ENCODE measurements at places on chromosomes 6 and 20.

DNA sequence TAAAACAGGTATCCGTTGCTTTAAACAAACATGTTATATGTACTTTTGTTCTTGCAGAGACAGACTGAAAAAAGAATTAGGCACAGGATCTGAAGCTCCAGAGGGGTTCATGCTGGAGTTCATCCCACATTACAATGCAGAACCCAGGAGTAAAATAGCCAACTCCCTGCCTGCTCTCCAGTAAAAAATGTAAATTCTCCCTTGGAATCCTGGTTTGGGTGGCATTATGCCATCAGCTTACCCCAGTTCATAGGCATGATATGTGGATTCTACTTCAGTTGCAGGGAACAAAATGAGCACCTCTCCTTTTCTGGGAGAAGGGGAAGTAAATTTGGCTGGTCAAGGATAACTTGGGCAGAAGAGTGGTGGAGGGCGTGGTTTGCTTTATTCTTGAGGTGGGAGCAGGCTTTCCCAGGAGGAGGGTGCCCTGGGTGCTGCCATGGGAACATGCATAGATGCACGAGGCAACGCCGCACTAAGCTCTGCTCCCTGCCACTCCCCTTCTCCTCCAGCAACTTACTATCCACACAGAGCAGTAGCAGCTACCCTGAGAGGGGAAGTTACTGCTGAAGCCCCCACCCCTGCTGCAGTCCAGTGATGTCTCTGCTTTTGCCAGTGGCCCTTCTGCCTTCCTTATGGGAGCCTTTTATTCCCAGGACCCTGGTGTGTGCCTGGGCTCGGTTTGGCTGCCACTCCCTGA is 71.6 kb upstream of the GLP1R start:
- no peak for DNase-seq

GRCh38 chr20:50855498-50856474 is 60.9 kb downstream of the BCAS4 start:
- no peak for DNase-seq

DNA sequence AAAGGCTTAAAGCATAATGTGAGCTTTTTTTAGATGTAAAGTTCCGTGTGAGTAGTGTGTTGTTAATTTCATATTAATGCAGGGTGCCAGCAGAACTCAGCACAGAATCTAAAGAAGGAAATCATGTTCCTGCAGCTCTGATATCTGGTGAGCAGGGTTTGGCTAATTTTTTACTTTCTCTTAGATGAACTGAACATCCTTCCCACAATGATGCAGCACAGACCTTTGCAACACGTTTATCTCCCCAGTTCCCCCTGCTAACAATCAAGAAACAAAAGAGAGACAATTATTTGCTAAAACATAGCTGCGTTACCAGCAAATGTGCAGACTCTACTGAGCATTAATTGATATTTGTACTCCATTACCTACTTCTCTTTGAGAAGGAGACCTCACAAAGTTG is 39.1 kb upstream of the ATXN1 start:
- no peak for DNase-seq

- no peak for DNase-seq
These were observed 134.2 kb upstream of the LRFN2 start for GRCh38 chr6:40721271-40721952.

DNA sequence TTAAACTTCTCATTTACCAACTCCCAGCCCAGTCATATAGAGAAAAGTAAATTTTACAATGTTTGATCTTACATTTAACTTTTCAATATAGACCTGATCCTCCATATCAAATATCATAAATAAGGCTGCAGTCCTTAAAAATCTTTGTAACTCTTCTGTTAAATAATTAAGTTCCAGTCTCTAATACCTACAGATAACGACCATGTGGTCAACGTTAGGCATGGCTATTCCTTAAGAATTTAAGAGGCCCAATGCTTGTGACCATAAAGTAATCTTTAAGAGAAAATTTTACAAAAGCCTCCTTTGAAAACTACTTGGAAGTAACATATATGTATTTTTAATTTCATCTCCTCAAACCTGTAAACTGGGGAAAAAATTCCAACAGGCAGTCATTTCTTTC is 1.6 kb downstream of the FBXO5 start:
- DNase-seq = no peak

- no peak for DNase-seq
These were observed 17.5 kb downstream of the DNMT3B start for GRCh38 chr20:32779500-32780211.

- DNase-seq = no peak
These were observed 323.3 kb downstream of the CDH4 start for GRCh38 chr20:61575151-61575937.

GRCh38 chr20:25178563-25179438 is 16.7 kb upstream of the ENTPD6 start:
- DNase-seq = peak; percentile 58

DNA sequence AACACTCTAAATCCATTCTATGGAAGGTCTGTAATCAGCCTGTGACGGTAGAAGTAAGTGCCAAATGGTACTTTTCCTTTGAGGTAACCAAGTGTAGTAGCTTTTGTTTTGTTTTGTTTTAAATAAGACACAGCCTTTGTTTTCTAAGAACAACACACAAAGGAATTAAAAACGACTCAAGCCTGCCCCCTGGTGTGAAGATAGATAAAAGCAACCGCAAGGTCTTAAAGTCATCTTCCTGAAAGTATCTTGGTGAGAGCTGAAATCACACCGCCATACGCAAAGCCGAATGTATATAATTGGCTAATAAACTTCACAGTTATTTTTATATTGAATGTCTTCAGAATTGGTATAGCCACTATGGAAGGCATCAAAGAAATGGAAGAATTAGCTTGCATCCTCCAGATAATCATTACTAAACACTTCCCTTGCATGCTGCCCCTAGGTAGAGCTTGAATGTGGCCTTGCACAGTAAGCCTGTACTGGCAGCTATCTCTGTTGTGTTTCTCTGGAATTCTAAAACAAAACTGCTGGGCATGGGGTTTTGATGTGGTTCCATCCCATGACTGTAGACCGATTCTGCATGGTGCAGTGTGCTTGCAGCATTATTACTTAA is 95.6 kb downstream of the LAMP5 start:
- DNase-seq = peak; percentile 59

DNA sequence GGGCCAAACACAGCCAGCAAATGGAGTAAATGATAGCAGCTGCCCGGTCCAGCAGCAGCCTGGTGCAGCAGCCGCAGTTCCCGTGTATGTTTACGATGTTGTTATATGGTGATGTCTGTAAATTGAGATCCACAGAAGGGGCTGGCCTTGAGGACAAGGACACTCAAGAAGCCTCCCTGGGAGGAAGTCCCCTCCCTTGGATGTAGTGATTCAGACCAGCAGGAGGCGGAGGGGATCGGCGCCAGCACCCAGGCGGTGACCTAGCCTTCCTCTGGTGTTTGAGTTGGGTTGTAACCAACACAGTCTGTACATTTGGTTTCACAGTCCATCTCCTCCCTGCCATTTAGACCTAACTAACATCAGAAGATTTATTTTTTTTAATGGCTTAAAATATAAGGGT is 187.8 kb downstream of the SYNDIG1 start:
- no peak for DNase-seq

GRCh38 chr6:117491916-117492315 is 9.4 kb downstream of the DCBLD1 start:
- no peak for DNase-seq

- DNase-seq = peak; percentile 78
These were observed 52.8 kb downstream of the GTF2H5 start for GRCh38 chr6:158220786-158221442.

DNA sequence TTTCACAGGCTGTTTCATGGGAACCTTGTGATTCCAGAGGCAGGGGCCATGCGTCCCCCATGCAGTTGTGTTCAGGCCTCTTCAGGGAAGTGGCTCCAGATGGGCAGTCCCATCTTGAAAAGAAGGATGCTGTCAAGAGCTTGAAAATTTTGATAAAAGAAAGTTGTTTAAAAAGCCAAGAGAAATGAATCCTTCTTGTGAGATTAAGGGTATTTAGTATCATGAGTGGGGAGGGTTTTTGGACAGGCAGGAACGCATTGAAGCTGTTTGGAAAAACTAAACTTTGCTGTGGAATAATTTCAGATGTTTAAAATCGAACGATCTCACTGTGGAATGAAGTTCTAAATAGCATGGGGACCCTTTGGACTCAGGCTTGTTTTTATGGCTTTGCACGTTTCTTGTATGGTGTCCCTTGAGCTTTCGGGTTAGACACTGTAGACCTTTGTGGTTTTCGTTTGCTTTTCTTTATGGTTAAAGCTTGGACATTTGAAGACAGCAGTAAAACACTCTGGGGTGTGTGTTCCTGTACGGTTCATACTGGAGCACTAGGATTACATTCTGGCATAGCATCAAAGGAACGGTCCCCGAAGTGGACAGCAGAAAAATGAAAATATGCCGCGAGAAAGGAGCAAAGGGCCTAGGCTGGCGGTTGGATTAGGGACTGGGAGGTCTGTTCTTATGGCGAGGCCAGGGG is 18.2 kb downstream of the KIF25 start:
- DNase-seq = no peak

GRCh38 chr6:142207265-142207877 is 60.3 kb downstream of the VTA1 start:
- peak; percentile 51 for DNase-seq

DNA sequence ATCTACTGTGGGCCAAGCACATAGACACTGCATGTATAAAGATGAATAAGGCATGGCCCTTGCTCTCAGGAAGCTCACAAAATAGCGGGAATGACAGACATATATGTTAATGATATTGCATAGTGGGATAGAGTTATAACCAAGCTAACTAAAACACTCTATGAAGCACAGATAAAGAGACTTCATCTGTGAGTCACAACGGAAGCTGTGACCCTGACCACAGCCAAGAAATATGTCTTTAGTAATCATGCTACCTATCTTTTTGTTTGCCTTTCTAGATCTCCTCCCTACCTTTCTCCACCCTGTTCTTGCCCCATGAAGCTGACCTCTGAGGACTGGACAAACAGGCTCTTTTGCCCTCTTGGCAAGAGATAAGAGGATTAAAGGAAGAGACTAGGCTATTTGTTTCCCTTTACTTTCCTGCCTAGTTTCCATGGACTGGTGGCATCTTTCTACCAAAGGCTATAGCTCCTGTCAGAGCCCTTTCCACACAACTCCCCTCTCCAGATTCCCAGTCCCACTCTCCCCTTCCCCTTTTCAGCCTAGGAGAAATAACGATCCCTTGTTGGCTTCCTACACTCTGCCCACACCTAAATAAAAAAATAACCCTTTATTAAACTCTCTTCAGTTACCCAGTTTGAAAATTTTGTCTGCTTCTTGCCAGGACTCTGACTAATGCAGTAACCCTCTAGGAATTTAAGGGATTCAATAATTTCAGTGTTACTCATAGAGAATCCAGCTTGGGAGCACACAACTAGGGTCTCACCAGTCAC is 504.9 kb upstream of the MARCKS start:
- no peak for DNase-seq

DNA sequence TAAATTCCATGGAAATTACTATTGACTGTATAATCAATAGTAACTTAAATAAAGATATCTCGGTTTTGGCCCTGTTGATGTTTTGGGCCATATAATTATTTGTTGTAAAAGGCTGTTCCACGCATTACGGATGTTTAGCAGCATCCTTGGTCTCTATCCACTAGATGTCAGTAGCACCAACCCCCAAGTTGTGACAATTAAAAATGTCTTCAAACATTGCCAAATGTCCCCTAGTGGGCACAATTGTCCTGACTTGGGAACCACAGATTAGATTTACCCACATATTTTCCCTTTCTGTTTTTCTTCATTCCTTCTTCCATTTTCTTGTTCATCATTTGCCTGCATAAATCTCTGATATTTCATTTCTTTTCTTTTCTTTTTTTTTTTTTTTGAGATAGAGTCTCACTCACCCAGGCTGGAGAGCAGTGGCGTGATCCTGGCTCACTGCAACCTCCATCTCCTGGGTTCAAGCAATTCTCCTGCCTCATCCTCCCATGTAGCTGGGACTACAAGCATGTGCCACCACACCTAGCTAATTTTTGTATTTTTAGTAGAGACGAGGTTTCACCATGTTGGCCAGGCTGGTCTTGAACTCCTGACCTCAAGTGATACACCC is 13.6 kb upstream of the WFDC8 start:
- DNase-seq = peak; percentile 61

DNA sequence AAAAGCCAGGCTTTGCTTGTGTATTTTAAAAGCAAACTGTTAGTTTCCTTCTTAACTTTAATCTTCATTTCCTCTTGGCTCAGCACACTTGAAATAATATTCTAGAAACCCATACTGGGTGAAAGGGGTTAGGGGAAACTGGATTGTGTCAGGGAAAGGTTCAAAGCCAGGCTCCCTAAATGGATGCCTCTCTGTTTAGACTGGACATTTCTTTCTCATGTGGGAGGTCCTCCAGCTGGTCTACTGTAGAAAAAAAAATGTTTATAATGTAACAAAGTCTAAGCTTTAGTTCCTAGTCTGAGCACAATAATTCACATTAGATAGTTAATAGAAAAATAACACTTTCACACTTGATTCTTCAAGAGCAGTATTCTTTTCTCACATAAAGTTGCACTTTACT is 89.0 kb upstream of the AKIRIN2 start:
- DNase-seq = no peak

DNA sequence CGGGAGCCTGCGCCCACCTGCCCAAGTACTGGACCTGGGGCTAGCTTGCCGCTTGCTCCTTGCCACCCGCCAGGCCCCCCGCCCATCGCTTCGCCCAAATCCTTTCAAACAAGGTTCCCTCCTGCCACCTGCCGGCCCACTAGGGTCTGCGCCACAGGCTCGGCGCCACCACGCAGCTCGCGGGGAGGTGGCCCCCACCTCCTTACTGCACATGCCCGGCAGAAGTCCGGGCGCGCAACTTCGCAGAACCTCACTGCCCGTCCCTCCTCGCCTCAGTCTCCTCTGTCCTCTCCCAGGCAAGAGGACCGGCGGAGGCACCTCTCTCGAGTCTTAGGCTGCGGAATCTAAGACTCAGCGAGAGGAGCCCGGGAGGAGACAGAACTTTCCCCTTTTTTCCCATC is 11.2 kb downstream of the GNAS-AS1 start:
- DNase-seq = peak; percentile 61

GRCh38 chr20:19644085-19644484 is 114.0 kb upstream of the RIN2 start:
- no peak for DNase-seq

GRCh38 chr6:13461307-13461706 is 26.1 kb downstream of the GFOD1 start:
- no peak for DNase-seq

DNA sequence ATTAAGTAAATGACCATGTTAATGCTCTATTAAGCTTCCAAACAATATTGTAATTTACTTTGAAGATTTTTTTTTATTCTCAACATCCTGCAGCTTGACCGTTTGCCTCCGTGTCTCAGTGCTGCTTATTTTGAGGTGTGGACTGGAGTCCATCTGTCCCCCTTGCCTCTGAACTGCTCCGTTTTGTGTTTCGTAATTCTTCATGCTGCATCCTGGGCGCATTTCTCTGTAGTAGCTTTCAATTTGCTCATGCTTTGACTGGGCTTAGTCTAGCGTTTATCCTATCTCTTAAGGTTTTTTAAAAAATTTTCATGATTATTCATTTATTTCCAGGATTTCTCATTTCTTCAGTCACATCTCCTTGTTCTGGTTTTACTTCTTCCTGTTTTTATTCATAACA is 37.8 kb downstream of the PTPN1 start:
- DNase-seq = no peak

- peak; percentile 46 for DNase-seq
These were observed 27.9 kb downstream of the TCF15 start for GRCh38 chr20:582204-582603.

- no peak for DNase-seq
These were observed 26.4 kb downstream of the GDAP1L1 start for GRCh38 chr20:44273231-44274215.

- DNase-seq = peak; percentile 36
These were observed 105.2 kb upstream of the CARMIL1 start for GRCh38 chr6:25173951-25174474.
